ENCODE measurements at places on chromosomes 5 and 9.

GRCh38 chr9:3066591-3066990 is 222.7 kb upstream of the PUM3 start:
- DNase-seq, result no peak

GRCh38 chr5:1039210-1039548 is 30.6 kb downstream of the NKD2 start:
- DNase-seq, result no peak

GRCh38 chr5:88821161-88821560 is 61.8 kb downstream of the MEF2C start:
- DNase-seq, result no peak

GRCh38 chr5:157038568-157039187 is 20.2 kb downstream of the HAVCR1 start:
- no peak for DNase-seq

GRCh38 chr5:16095612-16096011 is 84.0 kb downstream of the MARCHF11 start:
- DNase-seq, result no peak

DNA sequence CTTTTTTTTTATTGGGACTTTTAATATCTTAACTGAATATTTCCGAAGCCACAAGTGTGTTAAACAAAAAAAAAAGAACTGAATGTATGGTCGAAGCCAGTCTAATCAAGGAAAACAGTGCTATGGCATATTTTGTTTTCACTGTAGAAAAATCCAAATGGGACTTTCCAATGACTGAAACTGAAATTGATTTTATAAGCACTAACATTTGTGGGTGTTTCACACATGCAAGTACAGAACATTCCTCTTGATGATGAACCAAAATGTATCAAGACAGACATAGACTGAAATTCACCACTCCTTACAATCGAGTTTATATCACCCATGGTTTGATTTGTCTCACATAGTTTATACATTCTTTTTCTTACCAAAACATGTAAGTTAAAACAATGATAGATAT is 1026.8 kb downstream of the CDH18 start:
- DNase-seq, result no peak

DNA sequence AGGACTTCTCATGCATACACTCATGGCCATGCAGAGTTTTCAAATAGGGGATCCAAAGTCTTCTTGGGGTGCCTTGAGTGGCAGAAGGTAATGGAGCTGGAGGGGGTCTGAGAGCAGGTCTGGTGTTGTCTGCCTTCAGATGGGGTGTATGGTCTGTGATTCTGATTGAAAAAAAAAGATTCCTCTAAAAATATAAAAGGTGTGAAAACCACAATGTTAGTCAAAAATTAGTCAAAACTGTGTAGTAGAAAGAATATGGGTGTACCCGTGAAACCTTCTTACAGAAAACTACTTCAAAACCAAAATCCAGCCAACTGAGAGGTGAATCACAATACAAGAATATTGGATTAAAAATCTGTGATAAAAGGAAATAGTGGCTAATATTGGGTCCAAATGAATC is 20.1 kb downstream of the DOCK2 start:
- no peak for DNase-seq

DNA sequence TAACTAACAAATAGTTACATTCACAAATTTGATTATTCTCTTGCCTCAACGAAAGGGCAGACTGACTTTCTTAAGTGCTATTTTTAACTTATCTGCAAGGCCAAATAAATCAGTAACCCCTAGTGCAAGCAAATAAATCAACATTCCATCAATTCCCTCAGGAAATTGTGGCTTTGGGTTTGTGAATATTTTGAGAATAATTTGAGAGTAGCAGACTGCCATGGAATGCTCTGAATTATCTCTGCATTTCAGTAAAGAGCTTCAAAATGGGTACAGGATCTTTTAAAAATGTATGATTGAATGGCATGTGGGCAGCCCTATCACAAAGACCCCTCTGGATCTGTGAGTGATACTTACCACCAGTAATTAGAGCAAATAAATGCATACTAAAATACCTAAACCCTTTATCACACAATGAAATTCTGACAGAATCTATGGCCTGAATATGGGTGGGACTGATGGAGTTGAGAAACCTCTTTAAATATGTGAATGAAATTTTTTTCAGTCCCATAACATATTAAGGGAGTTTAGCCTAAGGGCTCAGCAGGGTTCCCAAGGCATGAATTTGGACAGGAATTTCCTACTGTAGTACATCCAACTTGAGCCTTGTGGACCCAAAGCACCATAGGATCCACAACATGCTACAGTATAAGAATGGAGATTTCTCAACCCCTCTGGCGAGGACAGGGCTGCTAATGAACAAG is 92.5 kb upstream of the ITGA2 start:
- no peak for DNase-seq

GRCh38 chr5:25862276-25862675 is 1176.1 kb downstream of the CDH9 start:
- DNase-seq, result no peak

- no peak for DNase-seq
Measured at GRCh38 chr9:107308461-107308860, 25.4 kb downstream of the RAD23B start.

DNA sequence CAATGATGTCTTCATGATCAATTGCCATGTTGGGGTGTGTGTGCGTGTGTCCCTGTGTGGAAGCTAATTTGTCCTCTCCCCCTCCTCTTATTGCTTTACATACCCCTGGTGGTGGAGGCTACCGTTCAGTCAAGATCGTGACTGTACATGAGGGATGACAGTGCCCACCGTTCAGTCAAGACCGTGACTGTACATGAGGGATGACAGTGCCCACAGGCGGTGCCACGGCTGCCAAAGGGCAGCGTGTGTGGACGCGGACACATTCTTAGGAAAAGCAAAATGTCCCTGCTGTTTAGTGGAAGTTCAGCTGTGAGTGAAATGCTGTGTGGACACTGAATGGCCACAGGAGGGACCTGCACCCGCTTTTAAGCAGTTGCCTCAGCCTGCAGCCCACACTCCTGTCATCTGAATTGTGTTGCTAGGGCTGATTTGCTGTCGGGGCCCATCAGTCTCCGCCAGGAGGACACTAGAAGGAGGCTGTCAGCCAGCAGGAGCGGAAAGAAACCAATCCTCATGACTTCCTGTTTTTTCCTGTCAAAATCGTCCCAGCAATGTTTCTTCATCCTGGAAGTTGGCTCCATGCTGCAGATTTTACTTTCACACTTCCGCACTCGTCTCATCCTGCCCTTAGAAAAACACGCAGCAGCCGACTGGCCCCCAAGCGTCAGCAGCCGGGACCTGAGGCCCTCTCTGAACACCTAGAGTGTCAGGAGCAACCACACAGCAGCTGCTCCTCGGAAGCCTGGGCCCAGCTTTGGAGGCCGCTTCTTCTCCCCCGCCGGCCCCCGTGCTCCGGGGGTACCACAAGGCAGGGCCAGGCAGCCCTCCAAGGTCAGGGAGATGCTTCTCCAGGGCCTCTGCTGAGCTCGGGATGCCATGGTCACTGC is 9.1 kb downstream of the OR2V1 start:
- DNase-seq, result no peak

GRCh38 chr9:132507670-132508469 is 74.5 kb upstream of the BARHL1 start:
- DNase-seq, result peak; percentile 71

DNA sequence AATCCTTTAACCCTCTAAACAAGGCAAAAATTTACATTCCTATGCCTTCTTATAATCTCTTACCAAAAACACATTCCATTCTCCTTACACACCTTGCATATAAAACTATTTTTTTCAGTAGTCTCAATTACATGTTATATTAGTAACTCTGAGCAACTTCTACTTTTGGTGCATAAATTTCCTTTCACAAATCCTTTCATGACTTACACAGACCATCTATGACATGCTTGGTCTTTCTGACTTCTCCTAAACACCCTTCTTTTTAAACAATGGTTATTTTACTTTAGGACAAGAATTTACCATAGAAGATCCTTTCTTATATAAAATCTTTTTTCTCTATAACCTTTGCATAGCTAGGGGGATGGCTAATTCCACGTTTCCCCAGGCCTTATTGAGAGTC is 208.0 kb upstream of the ARRDC3 start:
- DNase-seq, result no peak

GRCh38 chr5:179131886-179132585 is 71.9 kb downstream of the ZNF354C start:
- no peak for DNase-seq

DNA sequence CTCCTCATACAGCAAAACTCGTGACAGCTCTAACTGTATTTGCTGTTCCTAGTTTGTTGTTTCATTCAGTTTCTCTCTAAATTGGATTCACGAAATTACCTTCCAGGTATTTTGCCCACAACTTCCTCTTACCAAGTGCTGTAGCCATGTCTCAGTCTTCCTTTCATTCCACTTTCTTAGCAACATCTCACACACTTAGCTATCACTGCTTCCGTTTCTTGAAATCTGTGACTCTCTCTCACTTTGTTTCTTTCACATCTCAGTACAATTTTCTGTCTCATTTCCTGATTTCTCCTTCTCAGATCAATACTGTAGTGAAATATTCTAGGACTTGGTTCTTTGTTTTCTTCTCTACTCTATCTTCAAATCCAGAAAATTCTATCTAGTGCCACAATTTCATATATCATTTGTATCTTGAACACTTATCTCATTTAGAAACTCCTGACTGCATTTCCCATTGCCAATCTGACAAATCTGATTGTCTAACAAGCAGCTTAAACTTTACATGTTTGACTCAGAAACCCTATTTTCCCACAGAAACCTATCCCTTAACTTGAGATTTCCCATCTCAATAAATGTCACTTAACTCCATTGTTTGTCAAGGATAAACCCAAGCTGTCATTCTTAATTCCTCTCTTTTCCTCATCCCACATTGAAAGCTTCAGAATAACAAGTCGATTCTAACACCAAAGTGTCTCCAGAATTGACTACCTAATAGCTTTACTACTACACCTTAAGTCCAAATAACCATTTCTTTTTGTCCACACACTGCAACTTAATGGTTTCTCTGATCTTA is 303.1 kb downstream of the CDH12 start:
- no peak for DNase-seq

DNA sequence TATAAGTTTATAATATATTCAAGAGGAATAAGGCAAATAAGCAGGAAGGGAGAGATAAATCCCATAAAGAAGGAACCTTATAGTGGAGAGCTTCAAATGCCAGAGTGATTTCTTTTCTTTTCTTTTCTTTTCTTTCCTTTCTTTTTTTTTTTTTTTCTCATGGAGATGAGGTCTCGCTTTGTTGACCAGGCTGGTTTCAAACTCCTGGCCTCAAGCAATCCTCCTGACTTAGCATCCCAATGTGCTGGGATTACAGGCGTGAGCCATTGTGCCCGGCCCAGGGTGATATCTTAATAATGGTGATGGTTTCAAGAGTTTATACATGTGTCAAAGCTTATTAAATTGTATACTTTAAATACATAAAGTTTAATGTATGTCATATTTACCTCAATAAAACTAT is 19.6 kb upstream of the FOCAD start:
- DNase-seq, result no peak

- no peak for DNase-seq
Measured at GRCh38 chr9:21028466-21028865, 3.0 kb downstream of the HACD4 start.

GRCh38 chr5:32810804-32811203 is 99.7 kb downstream of the NPR3 start:
- no peak for DNase-seq

GRCh38 chr9:11946531-11946930 is 746.7 kb upstream of the TYRP1 start:
- DNase-seq, result no peak

GRCh38 chr5:131258733-131259132 is 5.1 kb upstream of the CDC42SE2 start:
- DNase-seq, result no peak

DNA sequence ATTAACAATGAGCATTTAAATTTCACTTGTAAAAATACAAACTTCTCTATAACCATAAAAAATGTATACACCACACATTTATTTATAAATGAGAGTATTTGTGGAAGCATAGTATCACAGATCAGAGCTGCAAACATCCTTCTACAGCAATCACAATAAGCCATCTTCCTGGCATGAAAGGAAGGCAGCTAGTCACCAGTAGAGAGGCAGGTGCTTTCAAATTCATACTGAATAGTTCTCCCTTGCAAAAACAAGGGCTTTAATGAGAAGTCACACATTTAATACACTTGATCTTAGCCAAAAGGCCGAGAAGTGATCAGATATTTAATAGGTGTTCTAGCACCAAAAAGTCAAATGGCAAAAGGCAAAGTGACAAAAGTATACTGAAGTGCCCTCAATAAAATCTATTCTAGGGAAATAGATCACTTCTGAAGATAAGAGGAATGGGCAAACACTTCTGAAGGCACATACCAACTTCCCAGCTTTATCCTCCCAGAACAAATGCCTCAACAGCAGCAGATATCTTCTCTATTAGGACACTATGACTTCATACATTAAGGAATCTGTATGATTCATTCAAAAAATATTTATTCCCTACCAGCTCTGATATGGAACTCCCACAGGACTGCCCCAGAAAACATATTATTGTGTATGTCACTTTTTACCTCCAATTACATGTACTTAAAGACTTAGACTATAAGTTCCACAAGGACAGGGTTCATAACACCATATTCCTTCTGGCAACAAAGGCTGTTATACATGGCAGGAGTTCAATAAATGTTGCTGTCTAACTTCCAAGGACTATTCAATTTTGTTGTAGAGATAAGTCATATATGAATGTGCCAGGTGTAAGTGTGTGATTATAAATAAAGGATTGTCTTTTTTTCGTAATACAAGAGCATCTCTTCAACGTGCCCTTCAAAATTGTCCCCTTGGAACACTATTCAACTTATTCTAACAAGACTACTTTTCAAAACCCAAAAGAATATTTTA is 31.7 kb downstream of the MAPKAP1 start:
- no peak for DNase-seq

DNA sequence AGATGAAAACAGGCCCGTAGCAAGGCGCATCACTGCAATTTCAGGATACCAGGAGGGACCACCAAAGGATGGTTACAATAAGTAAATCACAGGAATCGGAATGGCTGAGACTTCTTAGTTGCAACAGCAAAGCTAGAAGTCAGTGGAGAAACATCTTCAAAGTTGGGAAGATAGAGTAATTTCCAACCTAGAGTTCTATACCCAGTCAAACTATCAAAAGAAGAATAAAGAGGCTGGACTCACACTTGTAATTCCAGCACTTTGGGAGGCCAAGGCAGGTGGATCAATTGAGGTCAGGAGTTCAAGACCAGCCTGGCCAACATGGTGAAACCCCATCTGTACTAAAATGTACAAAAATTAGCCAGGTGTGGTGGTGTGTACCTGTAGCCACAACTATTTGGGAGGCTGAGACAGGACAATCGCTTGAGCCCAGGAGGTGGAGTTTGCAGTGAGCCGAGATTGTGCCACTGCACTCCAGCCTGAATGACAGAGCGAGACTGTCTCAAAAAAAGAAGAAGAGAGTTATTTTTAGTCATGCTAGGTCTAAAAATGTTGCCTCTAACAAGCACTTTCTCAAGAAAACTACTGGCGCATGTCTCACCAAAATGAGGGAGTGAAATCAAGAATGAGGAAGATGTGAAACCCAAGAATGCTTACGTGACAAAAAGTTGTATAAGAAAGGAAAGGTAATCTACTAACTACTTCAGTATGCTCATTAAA is 267.7 kb downstream of the DENND1A start:
- no peak for DNase-seq

DNA sequence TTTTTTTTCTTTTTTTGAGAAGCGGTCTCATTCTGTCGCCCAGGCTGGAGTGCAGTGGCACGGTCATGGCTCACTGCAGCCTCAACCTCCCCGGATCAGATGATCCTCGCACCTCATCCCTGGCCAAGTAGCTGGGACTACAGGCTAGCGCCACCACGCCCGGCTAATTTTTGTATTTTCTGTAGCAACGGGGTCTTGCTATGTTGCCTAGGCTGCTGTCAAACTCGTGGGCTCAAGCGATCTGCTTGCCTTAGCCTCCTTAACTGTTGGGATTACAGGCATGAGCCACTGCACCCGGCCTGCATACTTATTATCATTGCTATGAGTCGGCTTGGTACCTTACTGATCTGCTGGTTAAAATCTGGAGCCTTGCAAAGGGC is 790 bp upstream of the IARS1 start:
- DNase-seq, result no peak

Measured in NCI-H2081 (cell line).